DMS153 (cell line): ENCODE measurements at places on chromosomes 13 and 19.

GRCh38 chr19:38385804-38386257 lies 2.0 kb downstream of the GGN start:
- DNase-seq = no peak

DNA sequence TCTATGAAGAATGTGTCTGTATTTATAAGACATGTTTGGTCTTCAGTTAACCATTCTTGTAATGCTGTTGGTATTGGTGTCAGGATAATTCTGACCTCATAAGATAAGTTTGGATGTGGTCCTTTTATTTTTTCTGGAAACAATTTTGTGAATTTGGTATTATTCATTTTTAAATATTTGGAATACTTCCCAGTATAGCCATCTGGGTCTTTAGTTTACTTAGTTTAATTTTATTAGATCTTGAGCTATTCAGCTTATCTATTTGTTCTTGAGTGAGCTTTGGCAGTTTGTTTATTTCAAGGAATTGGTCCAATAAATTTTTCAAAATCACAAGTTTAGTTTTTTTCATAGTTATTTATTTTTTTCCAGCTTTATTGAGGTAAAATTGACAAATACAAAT lies 335.4 kb upstream of the PCDH20 start:
- DNase-seq = no peak

GRCh38 chr19:49157445-49158224 lies at the start of gene TRPM4:
Gene TRPM4 (plus strand): TSS chr19:49157792. CDS start chr19:49157867, 75 bp downstream.
- peak; percentile 62 for DNase-seq

DNA sequence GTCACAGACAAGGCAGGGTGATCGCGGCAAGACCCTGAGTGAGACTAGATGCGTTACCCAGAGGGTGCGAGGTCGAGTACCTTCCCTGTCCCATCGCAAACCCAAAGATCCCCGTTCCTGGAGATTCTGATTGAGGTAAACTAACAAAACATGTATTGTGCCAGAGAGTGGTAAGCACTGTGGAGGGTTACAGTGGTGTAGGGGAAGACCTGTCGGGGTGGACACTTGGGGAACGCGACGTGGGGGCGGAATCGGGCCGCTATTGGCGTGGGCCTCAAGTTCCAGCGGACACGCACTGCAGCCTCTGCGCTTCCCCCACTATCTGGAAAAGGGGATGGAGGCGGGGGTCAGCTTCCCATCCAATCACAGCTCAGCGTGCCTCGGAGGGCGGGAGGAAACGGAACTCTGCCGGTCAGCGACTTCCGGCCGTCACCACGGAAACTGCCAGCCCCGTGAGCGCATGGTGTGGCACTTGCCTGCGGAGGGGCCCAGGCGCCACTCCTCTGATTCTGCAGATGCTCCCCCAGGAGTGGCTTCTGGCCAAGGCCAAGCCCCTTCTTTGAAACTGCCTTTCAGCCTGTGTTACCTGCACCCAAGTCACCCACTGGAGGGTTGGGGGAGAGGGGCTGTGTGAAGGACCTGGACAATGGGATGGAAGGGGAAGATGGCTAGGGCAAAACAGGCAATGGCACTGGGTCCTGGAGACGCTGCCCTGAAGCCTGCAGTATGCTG lies 1.0 kb upstream of the UBE2M start:
- DNase-seq = no peak

GRCh38 chr13:25394402-25395060 lies 22.8 kb downstream of the ATP8A2 start:
- DNase-seq = no peak

DNA sequence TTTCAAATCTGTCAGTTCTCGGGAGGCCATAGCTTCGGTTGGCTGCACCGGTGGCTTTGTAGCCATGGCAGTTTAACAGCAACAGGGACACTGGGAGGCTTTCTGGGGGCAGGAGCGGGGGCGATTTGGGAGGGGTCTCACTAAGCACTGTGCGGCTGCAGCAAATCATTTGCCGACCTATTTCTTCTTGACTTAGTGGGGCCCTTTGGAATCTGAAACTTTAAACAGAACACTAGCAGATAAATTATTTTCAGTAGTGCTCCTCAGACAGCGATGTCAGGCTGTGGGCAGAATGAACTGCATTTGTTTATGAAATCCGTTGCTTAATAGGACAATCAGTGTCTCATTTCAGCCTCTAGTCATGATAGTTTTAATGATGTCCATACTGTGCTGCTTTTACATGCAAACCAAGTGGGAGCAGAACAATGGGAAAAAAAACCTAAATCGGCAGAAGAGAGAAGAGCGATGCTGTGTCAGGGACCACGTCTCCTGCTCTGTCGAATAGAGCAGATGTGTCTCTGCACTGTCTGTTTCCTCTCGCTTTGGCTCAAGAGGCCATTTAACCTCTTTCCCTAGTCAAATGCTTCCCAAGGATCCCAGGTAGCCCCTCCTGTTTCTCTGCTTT lies 211.9 kb downstream of the OLFM4 start:
- DNase-seq = no peak

DNA sequence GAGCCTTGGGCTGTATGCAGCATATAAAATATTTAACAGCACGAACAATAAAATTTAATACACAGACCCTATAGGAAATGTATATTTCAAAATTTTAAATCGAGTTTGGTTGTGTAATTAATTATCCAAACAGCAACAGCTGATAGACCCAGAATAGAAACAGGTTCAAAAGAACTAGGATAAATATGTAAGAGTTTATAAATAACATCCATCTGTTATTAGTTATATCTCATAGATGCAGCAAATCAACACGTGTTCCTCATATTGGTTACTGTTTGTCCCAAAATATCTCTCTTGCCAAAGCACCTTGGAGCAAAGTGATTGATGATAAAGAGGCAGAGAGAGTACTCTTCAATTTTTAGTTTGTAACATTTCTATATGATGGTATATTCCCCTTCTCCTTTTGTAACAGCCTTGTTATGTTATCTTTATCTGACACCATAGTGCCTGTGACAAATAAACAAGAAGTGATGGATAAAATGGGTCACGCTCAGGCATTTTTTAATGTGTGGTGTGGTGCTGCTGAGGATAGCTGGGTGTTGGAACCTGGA lies 260.6 kb upstream of the NBEA start:
- DNase-seq = no peak

DNA sequence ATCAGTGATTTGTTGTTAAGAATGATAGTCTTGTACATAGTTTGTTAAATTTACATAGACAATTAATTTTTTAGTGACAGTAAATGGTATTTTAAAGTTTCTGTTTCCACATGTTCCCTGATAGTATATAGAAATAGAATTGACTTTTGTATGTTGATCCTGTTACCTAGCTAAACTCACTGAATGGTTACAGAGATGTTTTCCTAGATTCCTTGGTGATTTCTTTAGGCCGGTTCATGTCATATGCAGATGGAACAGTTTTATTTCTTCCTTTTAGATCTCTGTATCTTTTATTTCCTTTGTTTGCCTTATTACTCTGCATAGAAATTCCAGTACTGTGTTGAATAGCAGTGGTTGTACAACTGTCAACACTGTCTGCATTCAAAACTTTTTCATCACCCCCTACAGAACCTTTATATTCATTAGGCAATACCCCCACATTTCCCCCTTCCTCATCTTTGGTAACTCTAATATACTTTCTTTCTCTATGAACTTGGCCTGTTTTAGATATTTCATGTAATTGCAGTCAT lies 86.3 kb downstream of the NBEA start:
- DNase-seq = no peak

GRCh38 chr19:7366701-7367420 lies 18.1 kb downstream of the ARHGEF18 start:
- DNase-seq = no peak

DNA sequence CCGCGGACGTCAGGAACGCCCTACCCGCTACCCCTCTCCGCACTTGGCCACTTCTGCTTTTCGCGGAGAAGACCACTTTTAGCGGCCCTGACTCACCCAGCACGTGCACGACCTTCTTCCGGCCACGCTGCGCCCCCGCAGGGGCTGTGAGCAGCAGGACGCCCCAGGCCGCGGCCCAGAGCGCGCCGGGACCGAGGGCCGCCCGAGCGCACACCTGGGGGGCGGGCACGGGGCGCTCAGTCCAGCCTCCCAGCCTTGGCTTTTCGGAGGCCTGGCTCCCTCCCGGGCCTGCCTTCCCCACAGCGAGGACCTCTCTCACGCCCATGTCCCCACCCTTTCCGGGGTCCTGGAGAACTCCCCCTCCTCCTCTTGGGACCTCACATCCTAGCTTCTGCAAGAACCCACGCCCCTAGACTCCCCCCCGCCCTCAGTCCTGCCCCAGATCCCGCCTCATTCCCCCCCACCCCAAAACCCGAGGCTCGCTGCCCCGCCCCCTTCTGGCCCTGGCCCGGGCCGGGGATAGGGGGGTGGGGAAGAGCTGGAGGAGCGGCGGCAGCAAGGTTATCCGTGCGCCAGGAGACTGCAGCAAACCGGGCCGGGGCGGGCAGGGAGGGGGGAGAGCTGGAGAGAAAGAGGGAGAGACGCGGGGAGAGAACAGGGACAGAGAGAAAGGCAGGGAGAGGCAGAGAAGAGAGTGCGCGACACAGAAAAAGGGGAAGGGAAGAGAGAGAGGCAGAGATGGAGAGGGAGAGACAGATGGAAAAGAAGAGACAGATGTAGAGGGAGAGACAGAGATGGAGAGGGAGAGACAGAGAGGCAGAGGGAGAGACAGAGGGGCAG lies 11.5 kb downstream of the TM6SF2 start:
- no peak for DNase-seq

DNA sequence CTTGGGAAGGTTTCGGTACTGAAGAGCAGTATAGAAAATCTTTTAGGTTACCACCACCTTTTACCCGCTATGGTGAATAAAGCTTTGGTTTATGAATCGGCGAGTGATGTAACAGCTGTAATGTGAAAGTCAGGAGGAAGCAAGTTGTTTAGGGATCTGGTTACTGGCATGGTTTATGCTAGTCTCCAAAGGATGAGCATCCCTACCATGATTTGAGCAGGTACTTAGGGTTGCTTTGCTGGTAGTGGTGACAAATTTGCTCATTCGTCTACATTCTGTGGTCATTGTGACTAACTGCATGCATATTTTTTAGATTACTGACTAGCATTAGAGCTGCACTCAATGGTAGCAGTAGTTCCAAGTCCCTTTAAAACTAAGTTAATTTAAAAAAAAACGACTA lies 104.1 kb downstream of the FRY start:
- DNase-seq = no peak

GRCh38 chr19:41944336-41944735 lies 14.8 kb downstream of the RABAC1 start:
- no peak for DNase-seq

GRCh38 chr19:37955986-37956385 lies 49.0 kb downstream of the SIPA1L3 start:
- peak; percentile 31 for DNase-seq

- DNase-seq = peak; percentile 65
Observed at GRCh38 chr19:403221-404027, 5.5 kb downstream of the C2CD4C start.

DNA sequence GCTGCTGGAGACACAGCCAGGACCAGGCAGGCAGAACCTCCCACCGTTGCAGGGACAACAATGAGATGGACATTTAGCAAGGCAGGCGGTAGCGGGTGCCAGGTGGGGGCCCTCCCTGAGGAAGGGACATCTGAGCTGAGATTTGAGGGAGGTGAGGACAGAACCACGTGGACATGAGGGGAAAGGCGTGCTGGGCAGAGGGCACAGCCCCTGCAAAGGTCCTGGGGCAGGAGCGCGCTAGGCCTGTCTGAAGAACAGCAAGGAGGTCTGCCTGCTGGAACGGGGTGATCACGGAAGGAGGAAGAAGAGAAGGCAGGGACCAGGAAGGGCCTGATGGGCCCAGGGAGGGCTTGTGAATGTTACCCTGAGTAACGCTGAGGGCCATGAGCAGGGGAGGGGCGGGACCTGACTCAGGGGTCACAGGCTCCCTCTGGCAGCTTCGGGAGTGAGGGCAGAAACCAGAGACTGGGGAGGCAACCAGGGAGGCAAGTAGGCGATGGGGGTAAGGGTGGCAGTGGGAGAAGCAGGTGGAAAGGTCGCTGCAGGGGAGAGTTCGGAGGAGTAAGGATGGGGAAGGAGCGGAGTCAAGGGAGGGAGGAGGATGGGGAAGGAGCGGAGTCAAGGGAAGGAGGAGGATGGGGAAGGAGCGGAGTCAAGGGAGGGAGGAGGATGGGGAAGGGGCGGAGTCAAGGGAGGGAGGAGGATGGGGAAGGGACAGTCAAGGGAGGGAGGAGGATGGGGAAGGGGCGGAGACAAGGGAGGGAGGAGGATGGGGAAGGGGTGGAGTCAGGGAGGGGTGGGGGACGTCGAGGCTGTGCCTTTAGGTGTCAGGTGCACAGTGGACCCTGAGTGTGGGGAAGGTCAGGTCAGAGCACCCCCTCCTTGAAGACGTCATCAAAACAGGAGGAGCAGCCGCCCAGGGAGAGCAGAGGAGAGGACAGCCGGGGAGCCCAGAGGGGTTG lies 15.7 kb upstream of the B3GNT3 start:
- DNase-seq = peak; percentile 38

GRCh38 chr19:39502640-39503417 lies 4.1 kb downstream of the DLL3 start:
- no peak for DNase-seq

GRCh38 chr19:54521860-54522513 lies 19.4 kb downstream of the LAIR2 start:
- DNase-seq = no peak
